ENCODE measurements at places on chromosomes 2 and 18.

GRCh38 chr18:6731222-6731596, 1.7 kb downstream of the ARHGAP28 start:
- DNase-seq: no peak

GRCh38 chr18:75114231-75114764, 94.6 kb downstream of the PTGR3 start:
- DNase-seq: no peak

- no peak for DNase-seq
Observed at GRCh38 chr18:27608742-27609141, 423.6 kb upstream of the CHST9 start.

GRCh38 chr2:134139611-134140010, 114.3 kb upstream of the MGAT5 start:
- no peak for DNase-seq

DNA sequence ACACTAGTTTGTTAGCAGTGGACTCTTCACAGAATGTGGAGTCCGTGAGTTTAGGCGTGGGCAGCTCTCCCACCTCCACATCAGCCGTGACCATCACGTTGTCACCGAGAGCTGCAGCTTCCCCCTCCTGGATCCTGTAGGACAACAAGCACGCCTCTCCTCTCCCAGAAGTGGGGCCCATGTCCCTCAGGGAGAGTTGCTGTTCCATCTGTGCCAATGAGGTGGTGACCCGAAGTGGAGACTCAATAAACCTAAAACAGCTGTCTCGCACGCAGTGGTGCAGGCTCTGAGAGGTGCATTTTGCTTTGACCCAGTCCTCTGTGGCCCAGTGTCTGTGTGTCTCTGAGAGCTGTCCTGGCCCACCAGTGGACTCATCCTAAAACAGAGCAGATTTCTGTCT, 456.5 kb upstream of the SOX11 start:
- DNase-seq: no peak

GRCh38 chr2:173021939-173022371, 53.7 kb upstream of the MAP3K20 start:
- DNase-seq: no peak

DNA sequence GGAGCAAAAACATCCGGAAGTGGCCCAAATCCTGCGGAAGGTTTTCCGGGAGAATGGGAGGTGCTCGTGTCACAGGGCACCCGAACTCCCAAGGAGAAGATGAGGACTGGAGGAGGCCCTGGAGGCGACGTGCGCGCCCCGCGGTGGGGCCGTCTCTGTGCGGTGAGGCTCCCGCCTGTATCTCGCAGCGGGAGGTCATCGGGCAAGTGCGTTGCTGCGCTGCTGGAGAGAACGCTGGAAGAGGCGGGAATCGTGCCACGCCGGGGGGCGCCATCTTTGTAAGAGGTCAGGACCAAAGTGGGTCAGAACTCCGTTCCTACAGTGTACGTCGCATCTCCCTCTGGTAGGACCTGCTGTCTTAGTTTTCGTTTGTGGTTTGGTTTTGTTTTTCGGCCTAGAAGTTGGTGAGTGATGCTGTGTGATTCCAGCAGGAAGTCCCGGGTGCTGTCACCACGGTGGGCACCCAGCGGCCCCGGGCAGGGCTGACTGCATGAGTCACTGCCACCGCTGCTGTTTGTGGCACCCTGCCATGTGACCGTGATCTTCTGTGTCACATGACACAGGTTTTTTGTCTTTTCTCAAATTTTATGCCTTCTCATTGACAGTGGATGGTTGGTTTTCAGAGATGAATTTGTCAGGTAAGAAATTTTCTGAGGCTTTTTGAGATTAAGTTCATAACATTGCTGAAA, 21.5 kb upstream of the ATP9B start:
- DNase-seq: no peak

DNA sequence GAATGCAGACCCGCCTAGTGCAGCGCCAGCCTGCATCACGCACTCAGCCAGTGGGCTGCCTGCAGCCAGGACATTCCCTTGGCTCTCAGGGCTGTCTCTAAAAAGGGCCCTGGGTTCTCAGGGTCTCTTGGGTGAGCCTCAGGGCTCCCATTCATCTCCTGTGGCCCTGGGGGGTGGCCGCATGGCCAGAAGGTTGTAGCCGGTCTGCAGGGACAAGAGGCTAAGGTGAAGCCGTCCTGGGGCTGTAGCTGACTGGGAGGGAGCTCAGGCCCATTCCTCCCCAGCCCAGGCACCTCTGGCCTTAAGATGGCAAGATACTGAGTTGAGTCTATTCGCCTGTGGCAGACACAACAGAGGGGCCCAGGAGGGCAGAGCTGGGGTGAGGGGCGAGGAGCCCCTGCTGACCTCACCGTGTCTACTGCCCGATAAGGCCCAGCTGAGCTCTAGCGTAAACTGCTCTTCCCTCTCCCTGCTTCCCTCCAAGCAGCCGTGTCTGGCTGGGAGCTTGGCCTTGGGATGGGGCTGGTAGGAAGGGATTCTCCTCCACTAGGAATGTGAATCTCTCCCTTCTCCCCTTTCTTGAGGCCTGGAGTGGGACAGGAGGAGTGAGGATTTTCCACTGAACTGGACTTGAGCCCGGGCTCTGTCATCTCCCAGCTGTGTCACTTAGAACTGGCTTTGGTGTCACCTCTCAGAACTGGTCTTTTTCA, 37.9 kb downstream of the INHBB start:
- no peak for DNase-seq

- DNase-seq: no peak
Observed at GRCh38 chr18:78573773-78574172, 405.8 kb upstream of the SALL3 start.

DNA sequence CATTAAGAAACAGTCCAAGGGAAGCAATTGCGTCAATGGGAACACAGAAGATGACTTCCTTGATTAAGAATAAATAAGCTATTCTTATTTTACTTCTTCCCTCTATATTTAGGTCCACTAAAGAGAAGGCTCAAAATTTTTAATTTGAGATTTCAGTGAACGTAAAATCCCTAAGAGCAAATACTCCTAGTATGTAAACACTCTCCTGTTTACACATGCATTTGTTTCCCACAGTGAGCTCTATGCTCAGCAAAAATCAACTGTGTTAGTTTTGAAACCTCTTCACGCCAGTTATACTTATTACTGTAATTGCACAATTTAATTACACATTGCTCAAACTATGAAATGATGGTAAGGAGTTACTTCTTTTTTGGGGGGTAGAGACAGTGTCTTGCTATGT, 8.8 kb downstream of the SLC39A6 start:
- no peak for DNase-seq

GRCh38 chr18:48294899-48295585, 114.1 kb downstream of the ZBTB7C start:
- no peak for DNase-seq

DNA sequence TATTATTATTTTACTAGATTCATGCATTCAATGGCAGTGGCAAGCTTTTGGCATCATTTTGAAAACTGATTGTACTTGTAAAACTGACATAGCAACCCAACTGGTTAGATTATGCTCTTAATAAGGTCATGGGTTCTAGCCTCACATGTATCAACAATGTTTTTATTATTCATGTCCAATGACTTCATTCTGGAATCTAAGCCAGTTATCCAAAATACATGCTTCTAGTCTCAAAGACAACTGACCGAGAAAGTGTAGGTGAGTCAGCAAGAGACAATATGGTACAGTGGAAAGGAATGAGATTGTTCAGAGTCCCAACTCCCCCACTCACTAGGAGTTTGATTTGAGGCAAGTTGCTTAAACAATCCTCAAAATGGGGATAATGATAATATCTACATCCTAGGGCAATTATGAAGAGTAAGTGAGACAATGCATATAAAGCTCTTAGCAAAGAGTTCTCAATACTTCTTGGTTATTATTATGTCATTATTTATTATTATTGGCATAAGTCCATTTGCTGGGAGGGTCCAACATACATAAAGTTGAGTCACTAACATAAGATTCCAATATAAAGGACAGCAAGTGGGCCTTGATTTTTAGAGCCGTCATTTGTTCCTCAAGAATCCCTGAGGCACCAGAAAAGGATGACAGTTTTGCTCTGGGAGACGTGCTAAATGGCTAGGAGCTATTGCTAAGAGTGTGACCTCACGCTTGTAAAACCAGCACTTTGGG, 99.4 kb downstream of the NEB start:
- DNase-seq: no peak

DNA sequence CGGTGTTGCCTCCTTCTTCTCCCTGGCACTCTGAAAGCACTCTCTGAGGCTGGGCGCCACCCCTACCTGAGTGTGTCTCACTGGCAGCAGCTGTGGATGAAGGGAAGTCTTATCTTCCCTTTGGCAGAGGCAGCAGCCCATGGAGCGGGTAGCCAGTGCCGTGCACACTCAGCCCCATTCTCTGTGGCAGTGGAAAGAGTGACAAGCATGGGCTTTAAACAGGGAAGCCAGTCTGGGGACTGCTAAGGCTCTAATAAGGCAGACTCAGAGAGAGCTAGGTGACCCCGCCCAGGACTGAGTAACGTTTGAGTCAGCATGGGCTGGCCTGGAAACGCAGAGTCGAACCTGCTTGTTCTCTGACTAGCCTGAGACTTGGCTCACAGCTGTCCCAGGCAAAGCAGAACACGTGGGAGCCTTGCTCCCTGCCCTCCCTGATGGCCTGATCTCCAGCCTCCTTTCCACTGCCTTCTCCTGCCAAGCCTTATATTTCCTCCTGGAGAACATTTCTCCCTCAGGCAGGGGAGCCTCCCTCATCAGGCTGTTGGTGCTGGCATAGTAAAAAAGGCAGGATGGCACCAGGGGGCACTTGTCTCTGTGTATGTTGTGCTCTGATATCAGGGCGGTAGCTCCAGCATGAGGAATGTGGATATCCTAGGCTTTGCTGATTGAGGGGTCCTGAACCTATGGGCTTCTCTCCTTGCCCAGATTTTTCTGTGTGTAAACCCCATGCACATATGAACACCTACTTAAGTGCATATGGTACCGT, 93.9 kb upstream of the LGALSL start:
- DNase-seq: no peak

- DNase-seq: no peak
Observed at GRCh38 chr2:12341920-12342319, 374.8 kb upstream of the TRIB2 start.

DNA sequence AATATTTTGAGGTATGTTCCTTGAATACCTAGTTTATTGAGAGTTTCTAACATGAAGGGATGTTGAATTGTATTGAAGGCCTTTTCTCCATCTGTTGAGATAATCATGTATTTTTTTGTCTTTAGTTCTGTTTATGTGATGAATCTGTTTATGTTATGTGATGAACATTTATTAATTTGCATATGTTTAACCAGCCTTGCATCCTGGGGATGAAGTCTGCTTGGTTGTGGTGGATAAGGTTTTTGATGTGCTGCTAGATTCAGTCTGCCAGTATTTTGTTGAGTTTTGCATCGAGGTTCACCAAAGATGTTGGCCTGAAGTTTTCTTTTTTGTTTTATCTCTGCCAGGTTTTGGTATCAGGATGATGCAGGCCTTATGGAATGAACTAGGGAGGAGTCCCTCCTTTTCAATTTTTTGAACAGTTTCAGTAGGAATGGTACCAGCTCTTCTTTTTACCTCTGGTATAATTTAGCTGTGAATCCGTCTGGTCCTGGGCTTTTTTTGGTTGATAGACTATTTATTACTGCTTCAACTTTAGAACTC, 71.9 kb downstream of the EPC2 start:
- no peak for DNase-seq

DNA sequence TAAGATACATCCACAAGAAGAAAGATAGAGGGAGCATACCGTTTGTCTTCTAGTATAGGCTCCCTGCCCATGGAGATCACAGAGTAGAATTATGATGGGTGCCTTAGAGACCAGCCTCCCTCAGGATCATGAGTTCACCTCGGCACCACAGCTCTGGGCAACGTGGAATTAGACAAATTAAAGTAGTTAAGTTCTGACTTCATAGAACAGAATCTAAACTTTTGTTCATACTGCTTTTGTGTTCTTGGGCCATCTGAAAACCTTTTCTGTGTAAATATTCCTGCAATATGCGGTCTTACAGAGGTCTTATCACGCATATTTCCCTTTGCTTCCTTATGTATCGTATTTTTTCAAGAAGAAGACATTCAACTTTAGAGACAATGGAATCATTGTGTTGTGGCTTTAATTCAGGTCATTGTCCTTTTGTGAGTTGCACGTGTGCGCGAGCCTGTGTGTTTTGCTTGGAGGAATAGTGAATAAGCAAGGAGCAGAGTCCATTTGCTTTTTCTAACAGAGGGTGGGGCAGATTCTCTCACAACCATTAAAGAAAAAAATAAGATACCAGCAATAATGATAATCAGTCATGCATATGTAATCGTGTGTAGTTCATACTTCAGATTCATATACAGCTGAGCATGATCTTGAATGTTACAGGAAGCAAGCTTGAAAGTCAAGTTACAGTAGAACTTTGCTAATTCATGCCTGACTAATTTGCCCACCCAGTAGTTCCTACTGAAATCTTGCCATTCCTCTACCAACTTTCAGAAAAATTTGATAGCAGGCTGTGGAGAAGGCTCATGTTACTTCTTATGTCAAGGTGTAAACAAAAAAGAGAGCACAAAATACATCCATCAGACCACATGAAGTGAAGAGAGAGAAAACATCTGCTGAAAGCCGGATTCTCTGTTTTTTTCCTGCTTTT, 243.6 kb downstream of the NEDD4L start:
- DNase-seq: peak; percentile 30

DNA sequence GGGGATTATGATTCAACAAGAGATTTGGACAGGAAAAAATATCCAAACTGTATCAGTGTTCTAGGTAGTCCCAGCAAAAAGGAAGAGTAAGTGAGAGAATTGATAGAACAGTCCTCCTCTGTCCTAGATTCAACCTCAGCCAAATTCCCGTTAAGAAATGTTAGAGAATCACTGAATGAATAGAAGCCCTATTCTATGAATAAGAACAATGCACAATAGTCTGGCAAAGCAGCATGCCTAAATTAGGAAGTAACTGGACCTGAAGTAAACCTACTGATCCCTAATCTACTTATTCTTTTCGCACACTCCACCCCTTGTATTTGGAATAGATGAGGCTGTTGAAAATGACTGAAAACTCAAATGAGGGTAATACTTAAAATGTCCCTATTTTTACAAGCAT, 1665.5 kb downstream of the LRP1B start:
- no peak for DNase-seq

All from spinal cord (tissue), 10 donors.